ENCODE measurements at places on chromosomes 3 and 15.
A peak's percentile ranks its signal among the peaks of the same experiment; 100 is the strongest.

GRCh38 chr3:169771497-169772304 lies 1.5 kb upstream of the MYNN start:
- DNase-seq: peak; percentile 46

DNA sequence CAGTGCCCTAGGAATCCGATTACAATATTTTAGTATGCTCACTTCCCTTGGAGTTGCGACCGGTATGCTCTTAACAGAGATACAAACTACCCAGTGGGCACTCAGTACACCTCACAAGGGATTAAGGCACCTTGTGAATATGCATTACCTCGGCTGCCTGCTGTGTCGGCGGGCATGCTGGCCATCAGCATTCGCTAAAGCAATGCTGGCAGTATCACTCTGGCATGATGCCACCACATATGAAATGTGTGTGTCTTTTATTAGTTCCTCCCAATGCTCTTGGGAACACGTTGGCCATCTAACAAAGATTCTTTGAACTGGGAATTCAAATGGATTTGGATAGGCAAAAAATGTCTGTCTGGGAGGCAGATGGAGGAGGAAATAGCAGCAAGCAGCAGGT lies 67.4 kb upstream of the FOXB1 start:
- no peak for DNase-seq

- no peak for DNase-seq
Observed at GRCh38 chr3:56621681-56622080, 61.4 kb downstream of the TASOR start.

GRCh38 chr3:123929325-123929724 lies 31.7 kb downstream of the CCDC14 start:
- DNase-seq: no peak

- no peak for DNase-seq
Observed at GRCh38 chr3:115281697-115282675, 134.9 kb upstream of the ZBTB20 start.

DNA sequence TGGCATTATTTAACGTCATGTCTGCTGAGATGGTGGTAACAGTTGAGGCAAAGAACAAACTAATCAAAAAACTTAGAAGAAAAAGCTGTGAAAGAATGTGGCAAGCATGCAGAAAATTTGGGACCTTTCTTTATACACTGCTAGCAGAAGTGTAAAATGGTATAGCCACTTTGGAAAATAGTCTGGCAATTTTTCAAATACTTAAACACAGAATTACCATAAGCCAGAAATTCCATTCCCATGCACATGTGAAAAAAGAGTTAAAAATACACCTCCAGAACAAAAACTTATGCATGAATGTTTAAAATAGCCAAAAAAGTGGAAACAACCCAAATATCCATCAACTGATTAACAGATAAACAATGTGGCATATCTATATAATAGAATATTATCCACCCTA lies 613.3 kb downstream of the TBL1XR1 start:
- DNase-seq: no peak

GRCh38 chr3:111924283-111924682 lies 54.5 kb upstream of the ABHD10 start:
- no peak for DNase-seq

- no peak for DNase-seq
Observed at GRCh38 chr15:40486066-40486770, 15.4 kb downstream of the CHST14 start.

DNA sequence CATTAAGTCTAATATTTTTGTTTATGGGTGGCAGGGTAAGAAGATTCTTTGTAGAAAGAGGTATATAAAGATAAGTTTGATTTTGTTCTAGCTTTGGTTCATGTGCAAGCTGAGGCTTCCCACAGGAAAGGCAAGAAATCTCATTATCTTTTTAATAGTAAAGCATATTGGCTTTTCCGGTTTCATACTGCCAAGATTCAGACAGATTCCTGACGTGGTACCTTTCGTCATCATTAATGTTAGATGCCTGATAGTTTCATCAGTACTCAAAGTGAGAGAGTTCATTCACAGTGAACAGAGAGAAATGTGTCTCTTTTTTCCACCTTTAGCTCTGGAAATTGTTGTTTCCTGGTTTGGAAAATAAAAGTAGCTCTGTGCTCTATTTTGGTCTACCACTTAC lies 16.5 kb downstream of the TPM1 start:
- no peak for DNase-seq

- no peak for DNase-seq
Observed at GRCh38 chr3:141556034-141556433, 69.2 kb downstream of the RASA2 start.

- no peak for DNase-seq
Observed at GRCh38 chr15:40785164-40785563, 15.4 kb downstream of the C15orf62 start.

DNA sequence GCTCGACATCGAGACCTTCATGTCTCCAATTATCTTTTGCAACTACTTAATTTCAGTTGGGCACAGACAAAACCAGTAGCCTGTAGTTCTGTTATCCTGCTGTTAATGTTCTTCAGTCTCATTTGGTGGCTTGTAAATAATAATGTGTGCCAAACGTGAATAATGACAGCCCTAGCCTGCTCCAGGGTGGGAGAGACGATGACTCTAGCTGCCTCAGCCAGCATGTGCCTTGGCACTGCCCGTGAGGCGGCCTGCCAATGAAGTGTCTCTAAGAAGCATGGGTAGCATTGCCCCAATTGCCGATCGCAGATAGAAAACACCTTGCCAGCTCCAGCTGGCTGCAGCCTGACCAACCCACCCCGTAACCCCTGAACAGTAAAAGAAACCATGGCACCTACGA lies 58.8 kb downstream of the ASB7 start:
- DNase-seq: no peak

GRCh38 chr3:56257826-56258225 lies 210.4 kb downstream of the ERC2 start:
- DNase-seq: no peak

- DNase-seq: no peak
Observed at GRCh38 chr15:63414474-63415120, 33.0 kb upstream of the CA12 start.

DNA sequence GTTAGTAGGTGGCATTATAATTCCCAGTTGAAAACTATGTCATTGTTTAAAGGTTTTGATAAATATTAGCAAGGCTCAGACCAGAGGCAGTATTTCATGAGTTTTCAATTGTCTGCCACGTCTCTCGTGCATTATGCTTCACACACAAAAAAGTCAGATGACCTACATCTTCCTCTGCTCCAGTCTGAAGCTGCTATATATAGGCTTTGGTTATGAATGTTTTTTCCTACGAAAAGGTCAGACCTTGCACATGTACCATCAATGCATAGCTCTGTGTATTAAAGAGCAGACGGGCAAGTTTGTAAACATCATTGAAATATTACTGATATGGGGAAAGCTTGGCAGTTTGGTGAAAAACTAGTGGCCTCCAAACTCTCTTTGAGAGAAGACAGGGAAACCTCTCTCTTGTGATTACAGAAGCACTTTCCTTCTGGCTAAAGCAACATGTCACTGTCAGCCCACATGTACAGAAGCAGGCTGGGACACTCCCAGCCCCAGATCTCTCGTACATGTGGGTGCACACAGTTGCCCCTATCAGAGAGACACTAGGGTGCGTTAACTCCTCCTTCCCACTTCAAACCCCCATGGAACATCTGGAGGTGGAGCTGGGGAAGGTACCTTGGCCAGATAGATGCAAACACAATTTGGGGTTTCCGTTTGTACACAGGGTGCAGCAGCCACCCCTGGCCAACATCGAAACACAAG lies 184.0 kb upstream of the BCL6 start:
- peak; percentile 24 for DNase-seq

- no peak for DNase-seq
Observed at GRCh38 chr3:60363817-60364216, 887.4 kb downstream of the FHIT start.

GRCh38 chr15:41811432-41812195 lies 16.3 kb upstream of the JMJD7 start:
- DNase-seq: peak; percentile 58

DNA sequence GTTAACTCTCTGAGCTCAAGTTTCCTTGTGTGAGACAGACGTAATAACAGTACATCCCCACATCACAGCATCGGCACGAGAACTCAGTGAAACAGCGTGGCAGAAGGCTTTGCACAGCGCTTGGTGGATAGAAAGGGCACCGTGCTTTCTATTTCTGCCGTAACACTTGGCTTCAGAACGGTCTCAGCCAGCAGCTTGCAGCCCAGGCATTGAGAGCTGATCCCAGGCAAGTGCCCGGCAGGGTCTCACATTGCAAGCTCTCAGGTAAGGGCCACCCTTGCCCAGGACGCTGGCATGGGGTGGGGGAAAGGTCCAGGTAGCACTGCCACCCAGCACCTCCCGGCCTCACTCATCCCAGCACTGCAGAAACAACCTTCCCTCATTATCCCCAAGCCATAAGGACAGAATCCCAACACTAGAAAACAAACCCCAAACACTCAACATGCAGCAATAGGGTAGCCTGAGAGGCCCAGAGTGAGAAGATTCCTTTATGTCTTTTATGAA lies 70.5 kb upstream of the ITGA11 start:
- DNase-seq: no peak

GRCh38 chr3:94162700-94163099 lies 99.8 kb downstream of the NSUN3 start:
- no peak for DNase-seq

DNA sequence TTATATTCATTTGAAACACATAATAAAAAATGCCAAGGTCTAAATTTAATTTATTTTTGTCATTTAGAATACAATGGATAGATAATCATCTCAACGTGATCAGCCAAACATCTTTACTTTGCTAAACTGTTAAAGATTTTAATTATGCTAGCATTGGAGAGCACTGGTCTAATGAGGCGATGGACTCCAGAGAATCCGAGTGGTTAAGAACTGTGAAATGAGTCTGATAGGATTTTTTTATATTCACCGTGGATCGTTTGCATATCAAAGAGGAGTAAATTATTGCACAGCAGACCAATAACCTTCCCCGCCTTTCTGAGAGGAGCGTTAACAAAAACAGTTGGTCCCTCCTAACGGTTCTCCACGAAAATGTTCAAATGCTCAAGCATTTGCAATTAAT lies 540.8 kb downstream of the FOXP1 start:
- no peak for DNase-seq

DNA sequence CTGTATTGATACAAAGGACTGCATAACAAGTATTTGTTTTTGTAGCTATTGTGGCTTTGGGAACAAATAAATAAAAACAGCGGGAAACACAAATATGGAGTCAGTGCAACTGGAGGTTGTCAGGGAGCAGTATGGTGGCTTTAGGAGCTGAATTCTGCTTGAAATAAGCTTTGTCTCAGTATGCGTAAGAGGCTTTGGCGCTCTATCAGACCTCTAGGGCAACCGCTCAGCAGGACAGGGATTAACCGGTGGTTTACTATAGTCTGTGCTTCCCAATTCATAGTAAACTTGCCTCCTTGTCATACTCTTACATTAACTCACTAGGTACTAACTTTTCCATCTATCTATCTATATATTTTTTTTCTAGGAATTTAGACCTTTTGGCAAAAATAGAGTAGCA lies 104.6 kb downstream of the ZIC1 start:
- no peak for DNase-seq

DNA sequence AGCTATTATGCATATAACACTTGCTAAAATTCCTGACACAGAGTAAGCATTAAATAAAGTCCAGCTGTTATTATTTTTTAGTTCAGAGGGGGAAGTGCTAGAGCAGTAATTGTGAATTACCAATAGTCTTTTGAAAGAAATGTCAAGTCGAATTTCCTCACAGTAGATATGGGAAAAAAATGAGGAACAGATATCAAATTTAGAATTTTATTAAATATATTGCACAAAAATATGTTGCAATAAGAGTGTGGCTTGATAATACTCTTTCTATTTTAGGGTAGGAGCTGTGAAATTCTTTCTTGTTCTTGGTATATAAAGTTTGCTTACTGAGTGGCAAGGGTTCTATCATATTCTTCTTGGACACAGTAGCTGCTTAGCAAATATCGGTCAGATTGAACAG lies 181.3 kb downstream of the NFKBIZ start:
- DNase-seq: no peak

DNA sequence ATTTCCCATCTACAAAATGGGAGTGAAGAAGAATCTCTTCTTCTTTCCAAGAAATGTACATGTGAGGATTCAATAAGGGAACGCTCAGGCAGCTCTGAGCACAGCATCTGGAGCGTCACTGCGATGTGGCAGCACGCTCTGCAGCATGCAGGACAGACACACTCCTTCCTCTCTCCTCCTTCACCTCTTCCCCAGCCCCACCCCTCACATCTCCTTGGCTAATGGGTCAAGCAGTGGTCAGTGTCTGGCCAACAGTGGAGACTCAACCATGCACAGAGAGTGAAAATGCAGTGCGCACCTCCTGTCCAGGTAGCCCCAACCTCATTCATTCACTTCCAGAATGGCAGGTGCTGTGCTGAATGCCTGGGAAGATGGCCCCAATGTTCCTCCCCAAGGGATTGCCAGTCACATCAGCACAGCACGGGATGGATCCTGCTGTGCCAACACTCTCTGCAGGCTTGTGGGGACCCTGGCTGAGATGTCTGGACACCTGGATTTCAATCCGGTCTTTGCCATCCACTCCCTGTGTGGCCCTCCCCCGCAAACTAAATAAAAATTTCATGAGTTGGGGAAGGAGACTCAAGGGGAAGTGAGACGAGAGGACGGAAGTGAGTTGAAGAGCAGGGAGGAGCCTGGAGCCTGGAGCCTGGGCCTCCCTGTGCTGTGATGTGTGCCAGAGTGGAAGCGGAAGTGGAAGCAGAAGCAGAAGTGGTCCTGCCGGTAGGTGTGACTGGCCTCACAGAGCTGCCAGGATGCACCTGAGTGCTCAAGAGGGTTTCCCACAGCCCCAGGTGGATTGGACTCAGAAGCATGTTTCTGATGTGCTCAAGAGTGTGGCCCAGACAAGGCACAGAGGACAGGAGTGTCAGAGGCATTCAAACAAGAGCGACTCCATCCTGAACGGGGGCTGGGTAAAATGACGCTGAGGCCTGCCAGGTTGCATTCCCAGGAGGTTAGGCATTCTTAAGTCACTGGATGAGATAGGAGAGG lies 163.9 kb downstream of the SMAD6 start:
- no peak for DNase-seq

DNA sequence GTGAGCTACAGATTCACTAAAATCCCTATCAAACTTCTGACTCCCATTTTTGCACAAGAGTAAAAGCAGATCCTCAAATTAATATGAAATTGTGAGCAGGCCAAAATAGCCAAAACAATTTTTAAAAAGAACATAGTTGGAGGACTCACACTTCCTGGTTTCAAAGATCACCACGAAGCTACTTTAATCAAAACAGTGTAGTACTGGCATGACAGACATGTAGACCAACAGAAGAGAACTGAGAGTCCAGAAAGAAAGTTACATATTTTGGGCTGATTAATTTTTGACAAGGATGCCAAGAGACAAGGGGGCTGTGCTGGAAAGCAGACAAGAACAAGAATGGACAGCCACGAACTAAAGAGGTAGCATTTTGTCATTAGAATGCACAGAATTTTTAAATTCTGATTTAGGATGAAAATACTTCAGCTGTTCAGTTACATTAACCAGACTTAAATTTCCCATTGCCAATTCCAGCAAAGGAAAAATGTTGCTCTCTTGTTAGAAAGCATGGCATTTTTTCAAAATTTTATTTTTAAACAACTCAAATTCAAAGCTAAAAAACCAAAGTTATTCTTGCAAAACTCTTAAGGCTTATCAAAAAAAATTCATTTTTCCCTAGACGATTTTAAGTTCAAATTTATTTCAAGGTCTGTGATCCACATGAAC lies 14.0 kb downstream of the RYK start:
- no peak for DNase-seq
